ENCODE measurements at places on chromosomes 2 and 18. TPM values are rescaled to one million over a fixed set of nuclear protein-coding genes. Genes with fewer than 3 reads are reported as not detected.

The PCARE gene
- not detected for total RNA-seq

The MYL1 gene
- not detected for total RNA-seq

The RNF181 gene
- total RNA-seq, result 104 TPM

The SLC9A2 gene
- not detected for total RNA-seq

The INO80B gene
- 30.9 TPM for total RNA-seq

GRCh38 chr18:26875040-26875654 is 9.6 kb upstream of the AQP4 start:
- H3K4me3 ChIP-seq, result no peak overlapping the region
- no peak overlapping the region for H3K27ac ChIP-seq
- no peak for DNase-seq
- H3K27me3 ChIP-seq, result peaks cover 5% of the 10 kb centered on the region
- no peaks in the 10 kb centered on the region for H3K4me1 ChIP-seq
- H3K36me3 ChIP-seq, result no peaks in the 10 kb centered on the region

GRCh38 chr18:60888071-60888624 is 445.1 kb upstream of the CDH20 start:
- H3K36me3 ChIP-seq, result no peaks in the 10 kb centered on the region
- H3K4me3 ChIP-seq, result no peak overlapping the region
- H3K27ac ChIP-seq, result no peak overlapping the region
- DNase-seq, result no peak
- no peaks in the 10 kb centered on the region for H3K4me1 ChIP-seq

- peaks cover 66% of the 10 kb centered on the region for H3K4me1 ChIP-seq
- H3K4me3 ChIP-seq, result peak overlapping the region; percentile 63
- peaks cover 12% of the 10 kb centered on the region for H3K36me3 ChIP-seq
- DNase-seq, result no peak
These were observed 153.0 kb upstream of the ITGA4 start for GRCh38 chr2:181304011-181304844.

DNA sequence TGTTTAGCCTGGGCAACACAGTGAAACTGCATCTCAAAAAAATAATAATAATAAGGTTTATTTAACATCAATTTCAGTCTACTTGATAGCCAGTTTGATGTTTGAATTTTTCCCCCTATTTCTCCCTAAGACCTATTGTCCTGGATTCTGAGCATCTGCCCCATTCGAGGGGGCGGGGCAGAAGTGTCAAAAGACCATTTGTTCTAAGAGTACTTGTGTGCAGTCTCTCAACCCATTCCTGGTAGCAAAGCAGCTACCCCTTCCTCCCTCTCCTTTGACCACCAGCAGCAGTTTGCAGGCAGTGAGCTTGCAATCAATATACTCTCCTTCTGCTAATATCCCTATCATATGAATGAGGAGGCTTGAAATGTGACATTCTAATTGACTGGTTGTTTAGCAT is 71.9 kb downstream of the VWC2L start:
- no peak overlapping the region for H3K4me3 ChIP-seq
- no peaks in the 10 kb centered on the region for H3K4me1 ChIP-seq
- H3K27me3 ChIP-seq, result no peaks in the 10 kb centered on the region
- no peak for DNase-seq
- no peaks in the 10 kb centered on the region for H3K36me3 ChIP-seq

GRCh38 chr2:60581433-60582282 is 28.2 kb upstream of the BCL11A start:
- H3K4me1 ChIP-seq, result no peaks in the 10 kb centered on the region
- DNase-seq, result peak; percentile 79
- no peak overlapping the region for H3K4me3 ChIP-seq
- H3K27ac ChIP-seq, result no peak overlapping the region
- peaks cover 33% of the 10 kb centered on the region for H3K27me3 ChIP-seq
- H3K36me3 ChIP-seq, result no peaks in the 10 kb centered on the region

DNA sequence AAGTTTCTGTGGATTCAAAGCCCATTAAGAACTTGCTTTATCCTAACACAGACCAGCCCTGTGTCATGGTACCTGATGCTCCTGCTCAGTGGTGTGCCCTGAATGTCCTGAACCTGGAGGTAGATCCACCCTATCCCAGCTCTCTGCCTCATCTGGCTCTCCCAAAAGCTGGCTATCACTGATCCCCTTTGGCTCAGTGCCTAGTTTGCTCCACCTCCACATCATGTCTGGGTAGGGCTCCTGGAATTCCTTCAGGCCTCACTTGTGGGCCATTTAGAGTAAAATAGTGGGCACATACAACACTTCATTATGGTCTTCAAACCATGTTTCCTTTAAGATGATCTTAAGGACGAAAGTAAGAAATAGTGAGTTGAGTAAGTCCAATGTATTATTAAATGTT is 4.8 kb upstream of the ABCB11 start:
- H3K27me3 ChIP-seq, result no peaks in the 10 kb centered on the region
- DNase-seq, result no peak
- H3K27ac ChIP-seq, result no peak overlapping the region

GRCh38 chr2:35468245-35468644 is 887.3 kb upstream of the CRIM1 start:
- H3K27ac ChIP-seq, result no peak overlapping the region
- DNase-seq, result no peak
- H3K27me3 ChIP-seq, result no peaks in the 10 kb centered on the region
- no peaks in the 10 kb centered on the region for H3K4me1 ChIP-seq
- no peak overlapping the region for H3K4me3 ChIP-seq
- no peaks in the 10 kb centered on the region for H3K36me3 ChIP-seq

GRCh38 chr2:17309741-17310339 is 208.4 kb downstream of the RAD51AP2 start:
- no peak overlapping the region for H3K4me3 ChIP-seq
- H3K27ac ChIP-seq, result no peak overlapping the region
- peaks cover 7% of the 10 kb centered on the region for H3K27me3 ChIP-seq
- no peak for DNase-seq

DNA sequence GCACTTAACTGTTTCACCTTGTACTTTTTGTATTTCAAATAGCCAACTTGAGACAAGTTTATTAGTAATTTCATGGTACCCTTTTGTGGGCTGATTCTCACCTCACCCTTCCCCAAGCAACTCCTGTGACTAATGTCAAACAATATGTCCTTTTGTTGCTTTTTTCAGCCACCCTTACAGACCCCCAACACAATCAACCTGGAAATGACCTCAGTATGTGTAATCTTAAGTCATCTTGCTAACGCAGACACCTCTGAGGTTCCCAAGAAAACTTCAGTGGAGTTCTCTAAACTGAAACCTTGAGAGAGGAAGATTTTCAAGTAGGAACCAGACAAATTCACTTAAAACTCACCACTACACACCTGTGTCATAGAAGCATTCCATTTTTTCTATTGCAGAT is 69.5 kb downstream of the KYNU start:
- H3K27ac ChIP-seq, result no peak overlapping the region
- H3K4me3 ChIP-seq, result no peak overlapping the region
- no peak for DNase-seq
- H3K27me3 ChIP-seq, result no peaks in the 10 kb centered on the region

DNA sequence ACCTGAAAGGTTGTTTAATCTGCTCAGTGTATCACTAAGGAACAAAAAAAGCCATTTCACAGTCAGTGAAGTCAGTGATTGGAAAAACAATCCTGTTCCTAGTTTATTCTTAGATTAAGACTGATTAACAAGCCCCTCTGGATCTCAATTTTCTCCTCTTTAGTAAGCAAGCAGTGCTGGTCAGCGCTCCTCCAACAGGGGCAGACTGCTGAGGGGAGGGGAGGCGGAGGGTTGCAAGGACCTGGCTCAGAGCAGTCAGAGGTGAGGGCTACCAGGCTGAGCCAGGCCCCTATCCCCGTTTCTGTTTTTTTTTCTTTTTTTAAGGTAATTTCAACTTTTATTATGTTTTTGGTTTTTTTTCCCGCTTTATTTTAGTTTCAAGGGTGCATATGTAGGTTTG is 24.7 kb upstream of the KCNS3 start:
- H3K27ac ChIP-seq, result no peak overlapping the region
- H3K4me1 ChIP-seq, result no peaks in the 10 kb centered on the region
- no peak for DNase-seq
- no peaks in the 10 kb centered on the region for H3K36me3 ChIP-seq
